HL-60 (cell line): ENCODE measurements at places on chromosomes 4 and X.

DNA sequence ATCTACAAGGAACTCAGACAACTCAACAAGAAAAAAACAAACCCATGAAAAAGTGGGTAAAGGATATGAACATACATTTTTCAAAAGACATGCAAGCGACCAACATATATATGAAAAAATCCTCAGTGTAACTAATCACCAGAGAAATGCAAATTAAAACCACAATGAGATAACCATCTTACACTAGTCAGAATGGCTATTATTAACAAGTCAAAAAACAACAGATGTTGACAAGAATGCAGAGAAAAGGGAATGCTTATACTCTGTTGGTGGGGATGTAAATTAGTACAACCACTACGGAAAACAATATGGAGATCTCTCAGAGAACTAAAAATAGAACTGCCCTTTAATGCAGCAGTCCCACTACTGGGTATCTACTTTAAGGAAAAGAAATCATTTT is 12.1 kb downstream of the NIPAL1 start:
- DNase-seq: no peak

DNA sequence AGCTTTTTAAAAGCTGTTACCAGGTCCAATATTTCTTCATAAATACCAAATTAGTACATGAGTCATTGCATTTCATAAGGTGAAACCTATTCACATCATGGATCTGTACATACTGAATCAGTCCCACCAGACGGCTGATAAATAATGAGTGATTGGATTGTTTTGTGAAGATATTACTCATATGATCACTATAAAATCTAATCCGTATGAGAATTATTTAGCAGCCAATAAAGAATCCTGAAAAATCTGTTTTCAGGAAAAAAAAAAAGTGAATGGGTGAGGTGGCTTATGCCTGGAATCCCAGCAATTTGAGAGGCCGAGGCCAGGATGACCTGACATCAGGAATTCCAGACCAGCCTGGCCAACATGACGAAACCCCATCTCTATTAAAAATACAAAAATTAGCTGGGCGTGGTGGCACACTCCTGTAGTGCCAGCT is 438.1 kb downstream of the INPP4B start:
- DNase-seq: no peak

DNA sequence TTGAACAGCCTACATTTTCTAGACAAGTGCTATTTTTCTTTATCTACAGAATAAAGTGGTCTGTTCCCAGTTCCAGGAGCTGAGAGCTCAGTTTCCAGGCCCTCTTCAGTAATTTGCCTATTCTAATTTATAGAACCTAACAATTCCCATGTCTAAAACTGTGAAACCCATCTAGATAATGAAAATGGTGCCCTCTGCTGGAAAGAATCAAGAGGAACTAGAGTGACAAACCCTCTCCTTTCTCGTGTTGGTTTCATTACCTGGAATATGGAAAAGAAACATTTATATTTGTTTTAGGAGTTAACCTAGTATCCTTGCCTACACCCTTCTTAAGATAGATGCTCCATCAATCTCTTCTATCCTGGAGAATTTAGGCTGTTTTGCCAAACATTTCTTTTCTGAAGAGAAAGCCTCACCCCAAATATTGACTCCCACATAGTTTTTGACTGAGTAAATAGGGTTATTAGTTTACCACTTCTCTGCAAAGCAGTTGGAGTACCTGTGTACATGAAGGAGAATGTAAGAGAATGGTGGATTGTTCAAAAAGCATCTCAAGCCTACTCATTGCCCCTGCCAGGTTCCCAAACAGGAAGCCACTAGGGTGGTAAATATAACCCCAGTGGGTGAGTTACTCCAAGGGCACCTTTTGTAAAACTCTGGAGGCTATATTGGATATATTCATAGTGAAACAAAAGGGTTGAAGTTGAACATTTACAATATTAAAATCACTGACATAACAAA is 121.6 kb downstream of the RASL11B start:
- DNase-seq: peak; percentile 25

DNA sequence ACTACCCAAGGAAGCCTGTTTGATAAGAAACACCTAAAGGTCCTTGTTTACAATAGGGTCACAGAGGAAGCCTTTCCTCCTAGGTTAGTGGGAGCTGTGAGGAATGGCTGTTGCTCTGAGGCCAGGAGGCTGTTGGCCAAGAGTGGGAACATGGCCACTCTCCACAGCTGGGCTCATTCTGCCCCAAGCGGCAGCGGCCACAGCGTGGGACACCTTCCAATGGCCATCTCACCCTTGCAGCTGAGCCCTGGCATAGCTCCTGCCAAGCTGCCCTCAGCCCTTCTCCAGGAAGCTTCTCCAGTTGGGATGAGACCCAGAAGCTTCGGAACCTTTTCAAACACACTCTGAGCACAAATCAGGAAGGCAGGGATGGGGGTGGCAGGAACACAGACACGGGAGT is 111.8 kb upstream of the MAP3K15 start:
- no peak for DNase-seq

- no peak for DNase-seq
These were observed 8.8 kb downstream of the STK26 start for GRCh38 chrX:132031867-132032266.

- DNase-seq: no peak
These were observed 81.6 kb downstream of the ZFX start for GRCh38 chrX:24231131-24231540.

DNA sequence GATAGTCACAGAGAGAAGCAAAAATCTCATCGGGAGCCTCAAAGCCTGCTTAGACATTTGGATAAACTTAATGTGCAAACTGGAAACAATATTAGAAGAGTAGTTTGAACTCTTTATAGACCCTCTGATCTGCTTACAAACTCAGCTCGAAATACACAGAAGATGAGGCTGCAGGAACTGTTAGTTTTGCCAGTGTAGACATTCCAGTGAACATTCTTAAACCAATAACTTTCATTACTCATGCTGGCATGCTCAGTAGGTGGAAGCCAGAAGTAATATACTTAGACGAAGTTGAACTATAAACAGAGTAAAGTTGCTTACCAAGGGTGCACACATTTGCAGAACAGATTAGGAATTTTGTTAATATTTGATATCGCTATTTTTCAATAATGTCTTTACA is 303.5 kb downstream of the ANKRD50 start:
- DNase-seq: no peak

GRCh38 chr4:170666909-170667308 is 577.2 kb upstream of the AADAT start:
- no peak for DNase-seq

GRCh38 chr4:8580321-8581093 is at the start of gene GPR78:
GPR78 (plus strand) TSS chr4:8580392; CDS start chr4:8580983, 591 bp downstream.
- no peak for DNase-seq

- no peak for DNase-seq
These were observed 199.9 kb downstream of the SHOX start for GRCh38 chrX:830532-830931.

- DNase-seq: no peak
These were observed 211.9 kb upstream of the KIT start for GRCh38 chr4:54445866-54446265.
